ENCODE measurements at places on chromosomes 5 and 9. TPM values are rescaled to one million over a fixed set of nuclear protein-coding genes. Genes with fewer than 3 reads are reported as not detected.

DNA sequence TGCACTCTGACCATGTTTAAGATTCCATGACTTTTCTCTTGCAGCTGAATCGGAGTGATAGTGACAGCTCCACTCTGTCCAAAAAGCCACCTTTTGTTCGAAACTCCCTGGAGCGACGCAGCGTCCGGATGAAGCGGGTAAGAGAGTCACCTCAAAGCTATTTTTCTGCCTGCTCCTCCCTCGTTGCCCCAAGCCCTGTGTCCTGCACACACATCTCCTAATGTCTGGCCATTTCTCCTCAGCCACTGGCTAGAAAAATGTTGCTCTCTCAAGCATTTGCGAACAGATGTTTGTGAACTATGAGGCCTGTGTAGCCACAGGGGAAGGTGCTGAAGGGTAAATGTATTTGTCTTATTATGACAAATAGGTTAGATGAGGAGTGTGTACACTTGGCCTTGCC lies 25.7 kb upstream of the RARS1 start:
- no peak for DNase-seq

The LCNL1 gene
- not detected for total RNA-seq

The TRUB2 gene
- 27.2 TPM for total RNA-seq

DNA sequence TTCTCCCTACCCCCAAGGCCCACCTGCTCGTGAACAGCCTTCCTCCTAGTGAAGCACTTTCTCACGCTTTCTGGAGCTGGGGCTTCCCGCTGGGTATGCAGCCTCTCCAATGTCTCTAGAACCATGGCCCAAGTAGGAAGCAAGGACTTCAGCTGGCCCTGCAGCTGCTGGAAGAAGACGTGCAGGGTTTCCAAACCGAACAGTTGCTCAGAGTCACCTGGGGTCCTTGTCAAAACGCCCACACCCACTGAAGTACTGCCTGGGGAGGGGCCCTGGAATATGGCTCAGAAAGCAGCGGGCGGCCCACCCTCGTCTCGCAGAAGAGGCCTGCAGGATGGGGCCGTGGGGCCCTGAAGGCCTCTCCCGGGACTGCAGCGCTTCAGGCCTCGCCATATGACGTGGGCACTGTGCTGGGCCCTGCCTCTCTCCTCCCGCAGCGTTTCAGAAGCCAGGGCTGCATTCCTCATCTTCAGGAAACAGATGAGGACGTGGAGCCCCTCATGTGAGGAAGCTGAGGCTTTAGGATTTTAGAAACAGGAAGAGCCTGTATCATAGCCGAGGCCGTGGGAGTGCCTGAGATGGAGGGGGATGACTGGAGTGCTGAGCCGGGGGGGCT lies 116.0 kb upstream of the LMX1B start:
- DNase-seq, result no peak

The TMEM171 gene
- not detected for total RNA-seq

GRCh38 chr5:133520991-133521706 lies 91.2 kb downstream of the FSTL4 start:
- DNase-seq, result no peak

The KCNN2 gene
- total RNA-seq, result not detected

DNA sequence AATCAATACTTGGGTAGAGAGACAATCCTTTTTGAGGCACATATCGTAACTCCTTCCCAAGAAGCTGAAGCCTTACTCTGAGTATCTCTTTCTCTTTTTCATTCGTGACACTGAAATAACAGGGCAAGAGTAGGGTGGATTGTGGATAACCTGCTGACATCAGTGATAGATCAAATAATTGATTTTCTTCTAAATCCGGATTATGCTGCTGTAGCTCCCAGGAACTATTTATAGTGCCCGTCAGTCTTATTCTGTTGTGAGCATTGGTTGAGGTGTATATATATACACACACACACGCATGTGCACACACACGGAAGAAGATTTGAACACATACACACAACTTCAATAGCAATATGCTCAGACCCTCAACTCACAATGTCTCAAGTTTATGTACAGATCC lies 43.2 kb upstream of the GLRA1 start:
- DNase-seq, result no peak

Measured in activated CD4-positive, alpha-beta memory T cell treated with anti-CD3 and anti-CD28 coated beads for 36 hours (primary cell).